ENCODE measurements at places on chromosomes 7 and 10.
A peak's percentile ranks its signal among the peaks of the same experiment; 100 is the strongest.

DNA sequence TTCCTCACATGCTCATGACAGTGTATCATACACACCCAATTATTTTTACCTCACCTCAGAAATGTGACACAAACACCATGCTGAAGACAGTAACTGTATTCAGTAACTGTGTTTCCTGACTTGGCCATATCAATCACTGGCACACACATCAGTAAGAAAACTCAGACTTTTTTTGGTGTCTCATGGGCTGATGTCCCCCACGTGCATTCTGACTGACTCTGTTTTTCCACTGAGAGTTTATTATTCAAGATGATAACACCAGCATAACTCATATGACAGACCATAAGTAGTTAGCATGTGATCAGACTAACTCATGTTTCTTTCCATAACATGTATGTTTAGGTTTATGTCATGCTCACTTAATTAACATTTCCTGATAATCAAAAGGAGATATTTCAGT is 124.8 kb downstream of the CD36 start:
- DNase-seq = no peak

- no peak for DNase-seq
These were observed 643.2 kb downstream of the PHTF2 start for GRCh38 chr7:78441737-78442136.

- no peak for DNase-seq
These were observed 180.1 kb downstream of the TCF7L2 start for GRCh38 chr10:113130014-113130641.

- no peak for DNase-seq
These were observed 127.3 kb downstream of the CAMK1D start for GRCh38 chr10:12476656-12477055.

DNA sequence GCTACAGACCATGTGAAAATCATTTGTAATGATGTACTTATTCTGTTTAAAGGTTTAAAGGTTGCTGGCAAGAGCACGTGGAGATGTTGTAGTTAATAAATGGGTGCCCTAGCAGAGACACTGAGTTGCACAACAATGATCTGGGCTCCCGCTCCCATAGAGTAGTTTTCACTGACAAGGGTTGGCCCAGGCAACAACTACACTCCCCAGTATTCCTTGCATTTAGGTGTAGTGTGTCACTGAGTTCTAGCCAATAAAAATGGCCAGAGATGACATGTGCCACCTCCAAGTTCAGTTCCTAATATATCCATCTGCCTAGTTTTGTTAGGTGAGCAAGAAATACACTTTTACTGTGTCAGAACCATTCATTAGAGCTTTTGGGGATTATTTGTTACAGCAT is 392.1 kb upstream of the MTPN start:
- no peak for DNase-seq

DNA sequence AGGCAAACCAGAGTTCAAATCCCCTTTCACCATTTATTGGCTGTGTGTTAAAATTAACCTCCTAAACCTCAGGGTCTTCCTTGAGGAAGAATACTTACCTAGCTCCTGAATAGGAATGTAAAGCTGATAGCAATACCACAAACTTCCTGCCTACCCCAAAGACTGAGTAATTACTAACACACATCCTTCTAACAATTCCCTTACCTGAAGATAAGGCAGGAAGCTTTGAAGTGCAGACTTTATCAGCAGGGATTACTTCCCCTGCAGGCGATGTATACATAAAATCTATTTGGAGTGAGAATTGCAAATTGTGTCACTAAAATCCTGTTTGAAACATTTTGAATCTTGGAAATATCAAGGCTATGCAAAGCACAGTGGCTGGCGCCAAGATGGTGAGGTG is 21.2 kb downstream of the EVX1 start:
- no peak for DNase-seq

DNA sequence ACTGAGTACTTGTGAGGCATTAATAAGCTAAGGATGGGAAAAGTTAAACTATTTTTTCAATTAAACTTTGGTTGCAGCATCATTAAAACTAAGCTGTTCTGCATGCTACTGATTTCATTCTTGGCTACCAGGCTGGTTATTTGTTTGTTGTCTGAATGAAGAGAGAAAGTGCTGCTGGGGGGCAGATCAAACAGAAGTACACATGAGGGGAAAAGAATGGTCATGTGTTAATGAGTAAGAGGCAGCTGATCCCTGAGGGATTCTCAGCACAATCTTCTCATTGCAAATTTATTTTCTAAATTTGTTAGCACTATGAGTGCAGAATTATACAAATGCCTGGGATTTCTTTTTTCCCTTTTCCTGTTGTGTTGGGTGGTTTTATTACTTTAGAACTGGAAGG is 213.2 kb upstream of the HPS1 start:
- no peak for DNase-seq

DNA sequence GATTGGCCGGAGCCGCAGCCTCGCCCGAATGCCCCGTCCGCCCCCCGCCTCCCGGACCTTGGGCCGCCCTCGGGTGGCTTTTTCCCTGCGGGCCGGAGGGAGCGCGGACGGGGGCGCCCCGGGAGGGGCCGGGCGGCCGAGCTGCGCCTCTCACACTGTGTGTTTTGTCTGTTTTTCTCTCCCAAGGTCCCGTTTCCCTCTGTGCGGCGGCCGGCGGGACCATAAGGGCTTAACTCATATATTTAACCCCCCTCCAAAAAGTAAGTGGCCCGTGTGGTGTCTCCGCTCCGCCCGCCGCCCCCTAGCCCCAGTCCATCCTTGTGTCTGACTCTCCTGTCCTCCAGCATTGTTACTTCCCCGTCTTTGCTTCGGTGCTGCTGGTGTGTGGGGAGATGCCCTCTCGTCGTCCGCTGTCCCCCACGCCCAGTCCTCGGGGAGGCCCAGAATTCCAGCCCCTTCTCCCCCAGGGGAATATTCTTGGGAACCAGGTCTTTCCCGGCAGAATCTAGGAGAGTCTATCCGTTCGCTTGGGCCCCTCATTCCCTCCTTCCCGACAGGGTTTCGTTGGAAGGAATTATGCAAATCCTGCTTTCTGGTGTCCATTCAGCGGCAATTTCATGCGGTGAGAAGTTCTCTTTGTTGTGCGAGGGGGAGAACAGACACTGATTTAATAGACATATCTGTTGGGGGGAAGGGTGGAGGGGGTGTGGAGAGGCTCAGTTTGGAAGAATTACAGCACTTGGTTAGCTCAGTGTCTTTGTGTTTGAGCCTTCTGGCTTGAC is 1.3 kb downstream of the LCOR start:
- DNase-seq = no peak

DNA sequence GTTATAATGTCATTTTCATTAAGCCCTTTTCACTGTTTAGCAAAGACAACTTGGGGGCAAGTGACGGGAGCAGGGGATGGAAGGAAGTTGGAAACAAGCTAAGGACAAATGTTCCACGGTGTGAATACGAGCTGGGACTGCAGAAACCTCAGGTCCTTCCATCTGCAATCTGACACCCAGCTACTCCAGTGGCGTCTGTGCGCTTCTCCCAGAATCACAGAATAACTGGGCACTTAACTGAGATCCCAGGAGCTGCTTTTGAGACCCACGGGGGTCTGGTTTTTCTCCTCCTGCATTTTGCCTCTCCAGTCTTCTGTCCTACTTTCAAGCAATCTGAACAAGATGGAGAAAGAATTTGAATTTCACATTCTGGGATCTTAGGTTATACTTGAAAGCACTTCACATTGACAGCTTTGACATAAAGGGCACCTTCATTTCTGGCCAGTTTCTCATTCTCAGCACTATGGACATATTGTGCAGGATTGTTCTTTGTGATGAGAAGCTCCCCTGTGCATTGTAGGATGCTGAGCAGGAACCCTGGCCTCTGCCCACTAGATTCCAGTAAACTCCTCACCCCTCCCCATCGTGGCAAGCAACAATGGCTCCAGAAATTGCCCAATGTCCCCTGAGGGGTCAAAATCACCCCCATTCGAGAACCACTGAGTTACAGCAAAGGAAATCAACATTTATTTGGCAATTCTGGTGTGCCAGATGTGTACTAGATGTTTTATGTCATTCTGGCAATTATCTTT is 194.1 kb downstream of the CACNB2 start:
- no peak for DNase-seq

GRCh38 chr7:121286742-121287734 is 41.8 kb upstream of the WNT16 start:
- no peak for DNase-seq

DNA sequence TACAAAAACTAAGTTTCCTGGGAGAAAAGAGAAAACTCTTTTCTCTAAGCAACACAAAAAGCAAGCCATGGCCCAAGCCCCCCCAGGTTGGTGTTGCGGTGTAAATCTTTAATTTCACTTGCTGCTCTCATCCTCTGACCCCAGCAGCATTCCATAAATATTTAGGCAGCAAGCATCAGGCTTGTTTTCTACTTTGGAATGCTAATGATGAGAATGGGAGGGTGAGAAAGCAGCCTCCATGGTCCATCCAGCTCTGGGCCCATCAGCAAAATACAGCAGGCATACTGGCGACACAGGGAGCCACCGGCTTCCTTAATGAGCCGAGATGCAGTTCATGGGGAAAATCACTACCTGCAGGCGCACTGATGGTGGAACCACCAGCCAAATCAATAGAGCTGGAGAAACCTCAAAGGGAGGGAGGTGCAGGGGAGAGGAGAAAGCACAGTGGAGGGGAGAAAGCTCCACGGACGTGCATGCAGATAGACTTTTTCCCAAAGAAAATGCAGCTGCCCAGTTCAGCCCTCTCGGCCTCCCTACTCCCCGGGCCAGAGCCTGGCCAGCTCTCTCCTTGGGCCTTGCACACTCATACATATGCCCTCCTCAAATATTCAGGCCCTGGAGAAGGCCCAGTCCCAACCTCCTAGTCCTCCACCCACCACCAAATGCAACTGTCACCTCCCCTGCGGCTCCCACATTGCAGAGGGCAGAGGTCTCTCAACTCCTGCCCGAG is 131.9 kb downstream of the GRID1 start:
- DNase-seq = no peak

DNA sequence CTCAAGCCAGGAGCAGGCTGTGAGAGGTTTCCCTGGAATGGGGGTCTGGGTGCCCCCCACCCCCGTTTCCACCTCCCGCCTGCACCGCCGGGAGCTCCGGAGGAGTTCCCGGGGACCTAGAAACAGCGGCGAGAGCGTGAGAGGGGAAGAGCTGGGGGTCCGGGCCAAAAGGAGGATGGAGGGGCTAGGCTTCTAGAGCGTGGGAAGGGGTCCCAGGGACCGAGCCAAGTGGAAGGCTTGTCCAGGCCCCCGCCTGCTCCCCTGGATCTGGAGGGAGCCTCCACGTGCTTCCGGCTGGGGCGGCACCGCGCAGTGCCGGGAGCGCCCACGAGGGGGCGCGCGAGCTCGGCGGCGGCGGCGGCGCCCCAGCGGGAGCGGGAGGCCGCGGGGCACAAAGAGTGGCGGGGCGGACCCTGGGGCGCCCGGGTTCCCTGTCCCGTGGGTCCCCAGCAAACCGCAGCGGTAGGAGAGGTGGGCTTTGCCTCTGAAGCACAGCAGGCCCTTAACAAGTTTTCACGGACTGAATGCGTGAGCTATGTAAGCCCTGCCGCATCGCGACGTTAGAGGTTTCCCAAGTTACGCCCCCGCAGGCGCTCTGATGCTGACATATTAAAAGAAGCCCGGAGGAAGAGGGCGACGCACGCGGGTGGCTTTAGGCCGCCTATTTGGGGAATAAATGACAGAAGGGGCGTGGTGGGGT is 104.4 kb upstream of the LRRC4 start:
- peak; percentile 9 for DNase-seq

DNA sequence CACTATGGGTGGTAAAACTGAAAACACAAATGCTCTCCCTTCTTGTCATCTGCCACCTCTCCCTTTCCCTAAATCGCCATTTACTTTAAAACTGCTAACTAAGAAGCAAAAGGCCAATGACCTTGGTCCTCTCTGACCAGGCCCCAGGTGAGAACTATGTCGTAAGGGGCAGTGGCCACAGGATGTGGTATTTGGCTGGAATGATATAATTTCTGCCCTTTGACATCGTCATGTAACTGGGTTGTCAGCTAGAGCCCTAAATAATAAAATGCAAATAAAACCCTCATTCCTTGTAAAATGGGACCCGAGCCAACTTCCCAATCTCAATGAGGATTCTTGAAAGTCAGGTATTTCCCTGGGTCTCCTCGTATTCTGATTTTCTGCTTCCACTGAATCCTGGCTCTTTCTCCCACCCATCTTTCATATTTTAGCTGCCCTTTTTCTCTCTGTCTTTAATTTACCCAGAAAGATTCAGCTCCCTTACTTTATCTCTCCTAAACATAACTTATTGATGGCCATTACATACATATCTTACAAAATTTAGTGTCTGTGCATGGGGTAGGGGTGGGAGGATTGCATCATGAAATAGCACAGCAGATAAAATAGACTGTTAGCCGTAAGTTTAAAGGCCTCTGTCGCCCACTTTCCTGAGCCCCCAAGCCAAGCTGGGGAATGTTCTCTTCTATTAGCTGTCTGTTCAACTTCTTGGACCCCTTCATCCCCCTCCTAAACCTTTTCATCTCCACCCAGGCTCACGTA is 3.2 kb upstream of the EEPD1 start:
- no peak for DNase-seq

DNA sequence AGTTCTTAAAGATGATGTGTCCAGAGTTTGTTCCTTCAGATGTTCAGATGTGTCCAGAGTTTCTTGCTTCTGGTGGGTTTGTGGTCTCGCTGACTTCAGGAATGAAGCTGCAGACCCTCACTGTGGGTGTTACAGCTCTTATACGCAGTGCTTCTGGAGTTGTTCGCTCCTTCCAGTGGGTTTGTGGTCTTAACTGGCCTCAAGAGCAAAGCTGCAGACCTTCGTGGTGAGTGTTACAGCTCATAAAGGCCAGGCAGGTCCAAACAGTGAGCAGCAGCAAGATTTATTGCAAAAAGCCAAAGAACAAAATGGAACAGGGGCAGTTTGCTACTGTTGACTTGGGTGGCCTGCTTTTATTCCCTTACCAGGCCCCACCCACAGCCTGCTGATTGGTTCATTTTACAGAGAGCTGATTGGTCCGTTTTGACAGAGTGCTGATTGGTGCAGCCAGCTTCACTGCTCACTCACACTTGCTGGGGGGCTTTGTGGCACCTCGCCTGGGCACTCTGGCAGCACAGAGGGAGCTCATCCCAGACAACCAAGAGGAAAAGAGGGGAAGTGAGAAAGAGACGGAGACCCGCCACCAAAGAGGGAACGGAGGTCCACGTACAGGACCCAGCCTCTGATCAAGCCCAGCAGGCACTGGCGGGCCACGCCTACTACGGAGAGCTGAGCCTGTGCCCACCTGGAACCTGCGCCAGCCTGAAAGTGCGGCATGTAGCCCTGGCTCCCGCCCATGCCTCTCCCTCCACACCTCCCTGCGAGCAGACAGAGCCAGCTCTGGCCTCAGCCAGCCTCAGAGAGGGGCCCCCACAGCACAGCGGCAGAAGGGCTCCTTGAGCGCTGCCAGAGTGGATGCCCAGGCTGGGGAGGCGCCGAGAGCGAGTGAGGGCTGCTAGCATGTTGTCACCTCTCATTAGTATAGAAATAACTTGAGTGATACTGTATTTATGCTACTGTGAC is 55.8 kb upstream of the SEMA3C start:
- DNase-seq = no peak

DNA sequence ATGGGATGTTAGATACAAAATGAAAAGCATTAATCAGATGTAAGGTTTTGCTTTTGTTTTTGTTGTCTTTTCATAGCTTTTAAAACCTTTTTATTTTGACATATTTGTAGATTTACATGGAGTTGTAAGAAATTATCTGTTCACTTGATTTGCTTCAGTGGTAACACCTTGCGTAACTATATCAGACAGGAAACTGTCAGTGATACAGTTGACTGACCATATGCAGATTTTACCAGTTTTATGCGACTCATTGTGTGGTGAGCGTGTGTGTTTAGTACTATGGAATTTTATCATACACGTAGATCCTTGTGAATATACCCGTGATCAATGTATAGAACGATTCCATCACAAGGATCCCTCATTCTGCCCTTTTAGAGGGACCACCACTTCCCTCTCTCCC is 701.4 kb downstream of the SUGCT start:
- no peak for DNase-seq

- DNase-seq = no peak
These were observed 41.2 kb downstream of the GPR85 start for GRCh38 chr7:113045379-113045778.

Measured in stimulated activated CD4-positive, alpha-beta T cell treated with anti-CD3 and anti-CD28 coated beads, Interleukin-1b, Interleukin-23, amount 100 ng/mL, for 1 hour (primary cell).